ENCODE measurements at places on chromosomes 12 and 14.

DNA sequence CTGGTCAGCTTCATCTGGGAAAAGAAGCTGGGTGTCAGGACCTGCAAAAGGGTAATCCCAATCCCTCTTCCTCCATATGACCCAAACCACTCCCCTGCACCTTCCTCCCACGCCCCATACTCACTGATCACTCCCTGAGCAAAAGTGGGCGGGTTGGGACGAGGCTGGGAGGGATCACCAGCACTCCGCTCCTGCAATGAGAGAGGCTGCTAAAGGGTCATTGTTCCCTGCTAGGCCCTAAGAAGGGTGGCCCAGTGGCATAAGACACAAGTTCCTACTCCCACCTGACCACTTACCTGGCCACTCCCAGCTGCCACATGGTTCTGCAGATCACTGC, 15.7 kb upstream of the PRKAG1 start:
- DNase-seq = no peak

DNA sequence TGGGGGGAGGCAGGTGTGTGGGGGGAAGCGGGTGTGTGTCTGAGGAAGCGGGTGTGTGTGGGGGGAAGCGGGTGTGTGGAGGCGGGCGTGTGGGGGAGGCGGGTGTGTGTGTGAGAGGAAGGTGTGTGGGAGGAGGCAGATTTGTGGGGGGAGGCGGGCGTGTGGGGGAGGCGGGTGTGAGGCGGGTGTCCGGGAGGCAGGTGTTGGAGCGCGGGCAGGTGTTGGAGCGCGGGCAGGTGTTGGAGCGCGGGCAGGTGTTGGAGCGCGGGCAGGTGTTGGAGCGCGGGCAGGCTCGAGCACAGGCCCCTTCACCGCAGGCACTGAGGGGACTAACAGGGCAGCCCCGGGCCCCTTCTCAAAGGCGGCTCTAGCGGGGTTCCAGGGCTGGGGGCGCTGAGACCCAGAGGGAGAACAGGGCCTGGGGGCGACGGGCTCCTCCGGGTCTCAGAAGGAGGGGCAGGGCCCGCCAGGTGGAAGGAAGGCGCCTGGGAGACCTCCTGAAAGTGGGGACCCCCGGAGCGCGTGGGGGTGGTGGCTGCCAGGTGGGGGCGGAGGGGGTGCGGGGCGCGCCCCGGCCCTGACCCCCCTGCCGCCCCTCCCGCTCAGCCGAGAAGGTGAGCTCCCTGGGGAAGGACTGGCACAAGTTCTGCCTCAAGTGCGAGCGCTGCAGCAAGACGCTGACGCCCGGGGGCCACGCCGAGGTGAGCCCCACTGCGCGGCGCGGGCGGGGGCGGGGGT, 3.2 kb downstream of the CRIP2 start:
- no peak for DNase-seq

GRCh38 chr12:116384691-116385485, 107.4 kb upstream of the MED13L start:
- DNase-seq = no peak

GRCh38 chr12:120229071-120229486, 28.2 kb upstream of the RPLP0 start:
- DNase-seq = no peak

- DNase-seq = no peak
Measured at GRCh38 chr12:66541426-66541825, 137.4 kb downstream of the GRIP1 start.

- no peak for DNase-seq
Measured at GRCh38 chr12:66684222-66684621, 5.3 kb upstream of the GRIP1 start.

GRCh38 chr12:64600164-64600561, 10.1 kb upstream of the RASSF3 start:
- no peak for DNase-seq

DNA sequence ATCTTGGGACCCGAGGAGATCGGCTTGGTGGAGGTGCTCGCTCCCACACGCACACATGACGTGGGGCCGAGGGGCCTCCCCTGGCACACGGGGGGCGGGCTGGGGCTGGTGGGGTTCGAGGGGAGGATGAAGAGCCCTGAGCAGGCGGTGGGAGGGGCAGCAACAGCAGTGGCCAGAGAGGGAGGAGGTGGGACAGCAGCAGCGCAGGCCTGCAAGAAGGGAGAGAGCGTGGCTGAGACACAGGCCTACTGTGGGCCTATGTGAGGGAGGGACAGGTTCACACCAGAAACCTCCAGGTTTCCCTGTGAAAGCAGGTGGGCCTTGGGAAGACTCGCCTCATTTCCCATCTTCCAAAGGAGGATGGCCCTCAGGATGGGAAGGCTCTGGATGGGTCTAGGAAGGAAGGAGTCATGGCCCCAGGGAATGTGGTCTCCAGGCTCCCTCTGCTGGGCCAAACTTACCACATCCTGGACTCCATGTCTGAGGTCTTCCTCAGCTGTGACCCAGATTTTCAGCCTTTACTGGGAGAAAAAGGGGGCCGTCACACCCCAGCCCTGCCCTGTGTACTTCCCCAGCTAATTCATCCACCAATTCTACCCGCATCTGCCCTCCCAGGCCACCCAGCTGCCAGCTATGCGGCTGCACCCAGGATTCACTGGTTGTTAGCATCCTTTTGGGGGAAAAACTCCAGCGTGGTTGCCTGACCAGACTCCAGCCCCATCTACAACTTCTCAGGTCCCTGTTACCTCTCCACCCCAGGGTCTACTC, 2.8 kb downstream of the PIANP start:
- DNase-seq = no peak

GRCh38 chr14:94816113-94816512, 46.2 kb upstream of the GSC start:
- no peak for DNase-seq

DNA sequence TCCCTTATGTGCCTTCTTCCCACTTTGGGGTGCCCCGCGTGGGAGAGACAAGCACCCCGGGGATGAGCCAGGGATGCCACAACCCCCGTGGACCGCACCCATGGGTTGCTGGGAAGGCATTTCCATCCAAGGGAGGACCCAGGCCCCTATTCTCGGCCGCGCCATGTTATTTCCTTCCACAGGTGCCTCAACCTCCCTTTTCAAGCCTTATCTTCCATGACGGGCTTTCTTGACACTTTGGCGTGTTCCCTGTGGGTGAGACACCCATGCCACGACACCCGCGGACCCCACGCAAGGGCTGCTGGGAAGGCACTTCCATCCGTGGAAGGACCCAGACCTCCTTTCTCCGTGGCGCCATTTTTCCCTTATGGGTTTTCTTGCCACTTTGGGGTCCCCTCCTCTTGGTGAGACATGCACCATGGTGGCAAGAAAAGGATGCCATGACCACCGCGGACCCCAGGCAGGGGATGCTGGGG, 269.2 kb downstream of the ALG10 start:
- DNase-seq = no peak

- no peak for DNase-seq
Measured at GRCh38 chr14:90139199-90139598, 77.4 kb downstream of the KCNK13 start.

GRCh38 chr14:69586404-69586803, 11.7 kb upstream of the CCDC177 start:
- no peak for DNase-seq

- no peak for DNase-seq
Measured at GRCh38 chr12:69000074-69000473, 67.1 kb upstream of the CPM start.

- DNase-seq = no peak
Measured at GRCh38 chr12:73225371-73225937, 953.3 kb downstream of the TRHDE start.

DNA sequence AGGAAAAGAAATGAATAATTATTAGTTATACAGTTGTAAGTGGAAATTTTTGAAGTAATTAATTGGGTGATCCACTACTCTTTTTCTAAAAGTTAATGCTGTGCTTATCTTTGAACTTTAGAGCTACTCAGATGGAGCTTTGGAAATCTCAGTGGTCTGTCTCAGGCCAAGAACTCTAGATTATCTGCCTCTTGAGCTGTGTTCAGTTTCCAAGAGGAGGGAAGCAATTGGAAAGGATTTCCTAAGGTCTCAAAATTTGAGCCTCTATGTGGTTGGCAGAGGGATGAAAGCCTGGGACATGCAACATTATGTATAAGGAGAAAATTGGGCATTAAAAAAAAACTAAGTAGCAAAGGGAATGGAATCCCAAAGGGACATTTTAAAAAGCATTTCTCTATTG, 334.0 kb upstream of the PRICKLE1 start:
- no peak for DNase-seq

GRCh38 chr12:42216737-42217136, 21.3 kb downstream of the YAF2 start:
- DNase-seq = no peak

DNA sequence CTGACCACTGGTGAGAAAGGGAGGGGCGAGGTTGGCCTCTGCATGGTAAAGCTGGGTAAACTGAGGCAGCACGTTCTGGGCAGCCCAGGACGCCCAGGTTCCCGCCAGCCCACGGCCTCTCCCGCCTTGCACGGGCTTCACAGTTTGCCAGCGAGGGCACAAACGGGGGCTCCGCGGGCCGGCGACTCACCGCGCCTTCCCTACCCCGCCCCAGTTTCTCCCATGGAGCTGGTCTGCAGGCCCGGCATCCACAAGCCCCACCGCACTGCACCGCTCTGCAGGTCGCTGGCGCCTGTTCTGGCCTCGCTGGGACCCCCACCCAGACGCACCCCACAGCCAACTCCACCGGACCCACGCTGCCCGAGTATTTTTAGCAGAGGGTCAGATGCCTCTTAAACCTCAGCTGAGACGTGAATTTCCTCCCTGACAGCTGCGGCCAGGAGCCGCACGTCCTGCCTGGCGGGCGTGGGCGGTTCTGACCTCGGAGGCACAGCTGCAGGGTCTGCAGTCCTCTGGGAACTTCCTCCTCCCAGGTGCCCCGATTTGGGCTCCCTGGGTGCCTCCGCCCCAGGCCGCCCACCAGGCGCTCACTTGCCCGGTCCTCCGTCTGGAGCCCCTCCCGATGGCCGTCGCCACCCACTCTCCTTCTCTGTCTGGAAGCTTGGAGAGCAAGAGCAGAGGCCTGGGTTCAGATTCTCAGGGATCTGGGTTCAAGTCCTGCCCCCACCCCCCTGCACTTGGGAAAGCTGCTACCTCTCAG, 29.5 kb upstream of the INF2 start:
- no peak for DNase-seq

GRCh38 chr12:69468237-69469026, 1.8 kb upstream of the FRS2 start:
- no peak for DNase-seq

DNA sequence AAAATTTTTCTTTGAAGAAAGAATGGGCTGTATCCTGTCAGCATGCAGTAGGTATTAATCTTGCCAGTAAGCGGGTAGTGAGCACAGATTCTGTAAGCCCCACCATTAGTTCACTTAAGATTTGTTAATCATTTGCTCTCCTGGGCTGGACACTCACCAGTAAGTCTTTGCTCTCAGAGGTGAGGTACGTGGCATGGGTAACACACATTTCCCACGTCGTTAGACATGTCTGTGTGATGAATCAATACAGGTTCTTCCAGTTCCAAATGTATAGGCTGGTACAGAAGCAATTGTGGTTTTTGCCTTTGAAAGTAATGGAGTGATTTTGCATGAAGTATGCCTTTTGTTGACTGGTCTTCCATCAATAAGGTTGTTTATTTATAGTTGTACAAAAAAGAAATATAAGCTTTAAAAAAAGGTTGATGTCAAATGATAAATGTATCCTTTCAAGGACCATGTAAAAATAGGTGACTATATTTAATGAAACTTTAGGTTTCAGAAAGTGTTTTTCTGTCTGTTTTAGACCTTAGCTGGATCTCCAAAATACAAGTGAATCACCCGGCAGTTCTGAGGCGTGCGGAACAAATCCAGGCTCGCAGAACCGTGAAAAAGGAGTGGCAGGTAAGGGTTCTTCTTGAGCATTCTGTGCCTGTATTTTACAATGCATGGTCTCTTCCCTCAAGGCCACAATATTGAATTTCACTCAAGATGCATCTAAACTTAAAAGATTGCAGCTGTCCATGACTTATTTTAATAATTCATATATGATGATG, 45.5 kb downstream of the DERA start:
- no peak for DNase-seq

DNA sequence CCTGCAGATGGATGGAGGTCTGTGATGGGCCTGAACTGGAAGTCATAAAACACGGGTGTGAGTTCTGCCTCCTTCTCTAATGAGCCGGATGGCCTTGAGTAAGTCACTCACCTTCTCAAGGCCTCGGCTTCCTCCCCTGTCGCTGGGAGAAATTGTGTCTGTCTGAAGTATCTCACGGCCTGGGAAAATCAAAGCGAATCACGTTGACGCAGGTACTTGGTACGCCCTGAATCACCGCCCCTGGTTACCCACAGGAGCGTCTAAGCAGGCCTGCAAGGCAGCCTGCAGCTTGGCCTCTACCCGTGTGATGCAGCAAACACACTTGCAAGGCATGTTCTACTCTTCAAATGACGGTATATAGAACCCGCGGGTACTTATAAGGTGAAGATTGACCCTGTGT, 28.1 kb upstream of the CD9 start:
- DNase-seq = no peak

GRCh38 chr12:105948331-105948730, 190.4 kb downstream of the NUAK1 start:
- no peak for DNase-seq

GRCh38 chr14:102246071-102246470, 58.9 kb downstream of the MOK start:
- no peak for DNase-seq

DNA sequence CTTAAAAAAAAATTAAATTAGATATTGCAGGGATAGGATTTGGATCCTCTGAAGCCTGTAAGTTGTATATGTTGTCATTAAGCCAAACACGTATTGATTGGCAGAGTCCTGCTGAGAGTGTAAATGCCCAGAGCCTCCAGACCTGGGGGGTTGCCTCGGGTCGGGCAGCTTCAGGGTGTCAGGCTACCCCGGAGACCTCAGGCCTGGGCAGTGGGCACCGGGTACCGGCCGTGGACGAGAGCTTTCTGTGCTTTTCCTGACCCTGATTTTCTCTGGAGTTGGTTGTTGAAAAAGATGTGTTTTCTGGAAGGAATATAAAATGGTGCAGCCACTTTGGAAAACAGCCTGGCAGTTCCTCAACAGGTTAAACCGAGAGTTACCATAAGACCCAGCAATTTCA, 96.1 kb downstream of the DNAH10 start:
- DNase-seq = no peak

- DNase-seq = no peak
Measured at GRCh38 chr12:105355752-105356151, 25.3 kb downstream of the C12orf75 start.

DNA sequence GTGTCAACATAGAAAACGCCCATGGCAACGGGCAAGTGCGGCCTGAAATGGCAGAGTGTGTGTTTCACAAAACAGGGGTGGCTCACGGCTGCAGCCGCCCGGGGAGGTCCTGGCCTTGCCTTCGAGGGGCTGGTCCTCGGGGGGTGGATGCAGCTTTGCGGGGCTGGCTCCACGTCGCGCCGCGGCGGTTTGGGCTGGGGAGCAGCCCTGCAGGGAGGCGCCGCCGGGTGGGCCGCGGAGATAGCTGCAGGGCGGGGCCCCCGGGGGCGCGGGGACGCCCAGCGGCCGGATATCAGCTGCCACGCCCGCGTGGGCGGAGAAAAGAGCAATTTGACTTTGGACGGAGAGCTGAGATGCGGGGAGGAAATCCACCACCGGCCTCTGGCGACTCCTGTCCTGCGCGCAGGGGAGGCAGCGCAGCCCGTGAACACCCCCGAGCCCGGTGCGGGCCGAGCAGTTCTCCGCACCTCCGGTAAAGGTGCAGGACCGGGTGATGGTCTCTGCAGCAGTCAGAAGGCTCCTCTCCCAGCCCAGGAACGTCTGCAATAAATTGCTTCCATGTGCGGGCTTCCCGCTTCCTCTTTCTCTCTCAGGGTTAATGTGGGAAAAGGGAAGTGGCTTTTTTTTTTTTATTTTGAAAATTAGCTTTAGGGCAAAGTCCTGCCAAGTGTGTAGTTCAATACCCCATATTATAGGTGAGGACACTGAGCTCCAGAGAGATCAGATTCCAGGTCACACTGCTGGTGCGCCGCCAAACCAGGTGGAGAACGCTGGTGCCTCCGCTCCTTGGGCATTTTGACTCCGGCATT, 110.5 kb downstream of the ARF6 start:
- DNase-seq = peak; percentile 49

All from stimulated activated CD4-positive, alpha-beta T cell treated with anti-CD3 and anti-CD28 coated beads, TNF-alpha, amount 100 ng/mL, for 4 hours (primary cell).